AG04449 (cell line): ENCODE measurements at places on chromosomes 16 and 17.

DNA sequence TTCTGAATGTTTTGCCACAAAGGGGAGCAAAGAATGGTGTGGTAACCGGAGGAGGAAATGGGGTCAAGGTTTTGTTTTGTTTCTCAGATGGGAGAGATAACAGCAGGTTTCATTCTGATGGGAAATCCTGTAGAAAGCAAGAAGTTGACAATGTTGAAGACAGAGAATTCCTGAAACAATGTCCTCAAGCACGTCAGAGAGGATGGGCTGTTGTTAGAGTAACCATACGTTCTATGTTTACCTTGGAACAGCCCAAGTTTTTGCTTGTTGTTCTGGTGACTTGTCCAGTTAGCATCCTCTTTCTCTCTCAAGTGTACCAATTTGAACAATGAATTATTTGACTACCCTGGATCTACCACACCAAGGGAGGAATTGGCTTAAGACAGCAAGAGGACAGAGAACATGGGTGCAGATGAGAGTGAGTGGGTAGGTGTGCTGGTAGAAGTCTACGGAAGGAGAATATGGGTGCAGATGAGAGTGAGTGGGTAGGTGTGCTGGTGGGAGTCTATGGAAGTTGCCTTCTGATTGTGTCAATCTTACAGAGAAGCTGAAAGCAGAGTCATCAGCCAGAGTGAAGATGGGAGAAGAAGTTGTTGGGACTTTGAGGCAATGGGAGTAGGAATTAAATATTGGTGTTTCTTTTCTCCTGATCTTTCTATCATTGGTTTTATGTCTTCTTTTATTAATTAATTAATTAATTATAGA lies 14.8 kb upstream of the NSRP1 start:
- no peak for DNase-seq

GRCh38 chr16:85395207-85395912 lies 217.8 kb upstream of the GSE1 start:
- peak; percentile 95 for DNase-seq

DNA sequence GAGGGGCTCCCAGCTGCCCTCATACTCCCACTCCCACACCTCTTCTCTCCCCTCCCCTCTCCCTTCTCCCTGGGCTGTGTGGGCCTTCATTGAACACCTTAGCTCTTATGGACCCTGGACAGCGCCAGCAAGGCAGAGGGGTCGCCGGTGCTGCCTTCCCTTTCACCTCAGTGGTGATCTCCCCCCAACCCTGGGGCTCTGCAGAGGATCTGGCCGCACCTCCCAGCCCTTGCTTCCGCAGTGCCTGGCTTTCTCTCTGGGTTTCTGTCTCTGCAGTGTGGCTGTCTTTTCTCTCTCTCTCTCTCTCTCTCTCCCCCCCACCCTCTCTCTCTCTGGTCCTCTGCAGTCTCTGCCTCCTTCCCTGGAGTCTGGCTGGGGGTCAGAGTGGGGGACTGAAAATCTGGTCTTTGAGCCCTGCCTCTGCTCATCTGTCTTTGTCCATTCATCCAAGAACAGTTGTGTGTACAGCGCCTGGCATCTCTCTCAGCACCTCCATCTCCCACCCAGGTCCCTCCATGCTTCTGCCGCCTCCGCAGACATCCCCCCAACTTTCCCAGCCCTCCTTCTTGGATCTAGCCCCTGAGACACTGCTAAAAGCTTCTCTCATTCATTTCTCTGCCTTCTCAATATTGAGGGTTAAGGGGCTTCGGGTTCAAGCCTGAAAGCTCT lies 1.1 kb downstream of the SEZ6L2 start:
- no peak for DNase-seq

- DNase-seq, result no peak
These were observed 25.6 kb downstream of the SOST start for GRCh38 chr17:43732958-43733357.

DNA sequence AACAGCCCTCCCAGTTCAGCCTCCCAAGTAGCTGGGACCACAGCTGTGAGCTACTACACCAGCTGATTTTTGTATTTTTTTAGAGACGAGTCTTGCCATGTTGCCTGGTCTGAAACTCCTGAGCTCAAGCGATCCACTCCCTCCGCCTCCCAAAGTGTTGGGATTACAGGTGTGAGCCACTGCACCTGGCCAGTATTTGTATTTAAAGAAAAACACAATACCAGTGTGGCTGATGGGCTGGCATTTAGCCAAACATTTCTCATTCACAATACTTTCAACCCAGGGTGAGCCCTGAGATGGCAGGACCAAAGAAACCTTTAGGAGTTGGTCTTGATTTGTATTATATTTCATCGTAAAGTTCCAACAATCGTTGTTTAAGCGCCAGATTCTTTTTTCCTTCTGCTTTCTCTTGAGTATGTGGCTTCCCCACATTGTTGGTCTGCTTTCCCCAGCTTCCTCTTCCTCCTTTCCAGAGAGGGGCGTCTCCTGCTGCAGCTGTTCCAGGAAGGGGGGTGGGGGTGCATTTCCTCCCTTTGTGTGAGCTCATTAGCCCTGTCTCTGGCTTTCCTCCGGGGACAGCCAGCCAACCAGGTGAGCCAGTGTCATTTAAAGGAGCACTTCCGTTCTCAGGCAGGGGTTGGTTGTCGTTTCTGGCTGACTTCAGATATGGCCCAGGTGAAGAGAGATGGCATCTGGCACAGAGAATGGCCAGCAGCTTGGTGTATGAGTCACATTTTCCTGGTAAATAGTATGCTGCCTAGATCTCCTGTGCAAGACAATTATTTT lies 79.9 kb downstream of the GPRC5B start:
- DNase-seq, result no peak

GRCh38 chr16:31224092-31224955 lies 7.4 kb upstream of the PYDC1 start:
- DNase-seq, result no peak

DNA sequence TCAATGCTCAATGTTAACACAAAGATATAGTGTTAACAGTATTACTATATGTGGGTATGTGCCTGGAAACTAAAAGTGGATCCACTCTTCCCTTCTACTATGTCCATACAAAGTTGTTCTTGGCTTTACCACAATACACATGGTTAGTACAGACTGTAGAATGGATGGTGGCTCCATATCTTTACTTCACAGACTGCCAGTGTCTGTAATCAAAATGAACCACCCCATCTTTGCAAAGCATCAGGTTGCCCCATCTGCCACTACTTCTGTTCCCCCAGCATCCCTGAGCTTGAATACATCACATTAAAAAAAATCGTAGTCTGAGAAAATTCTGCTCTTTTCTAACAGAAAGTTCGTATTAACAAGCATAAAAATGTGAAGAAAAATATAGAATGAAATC lies 30.0 kb downstream of the USP32 start:
- DNase-seq, result no peak

DNA sequence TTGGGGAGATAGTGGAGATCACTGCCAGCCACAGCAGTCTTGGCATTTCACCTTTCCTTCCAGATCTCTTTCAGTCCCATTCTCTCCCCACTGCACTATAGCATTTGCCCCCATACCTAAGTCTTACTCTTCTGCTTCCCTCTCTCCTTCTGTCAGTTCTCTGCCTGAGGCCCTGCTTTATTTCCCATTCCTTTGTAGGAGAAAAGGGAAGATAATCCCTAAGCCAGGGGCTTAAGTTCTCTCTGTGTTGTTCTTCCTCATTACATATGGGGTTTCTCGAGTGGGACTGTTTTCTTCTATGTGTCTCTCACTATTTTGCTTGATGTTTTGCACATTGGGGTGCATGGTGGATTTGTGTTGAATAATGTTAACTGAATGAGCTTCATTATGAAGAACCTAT lies 6.4 kb downstream of the KDM6B start:
- DNase-seq, result no peak

GRCh38 chr17:9488556-9488955 lies 87.1 kb downstream of the STX8 start:
- DNase-seq, result no peak

DNA sequence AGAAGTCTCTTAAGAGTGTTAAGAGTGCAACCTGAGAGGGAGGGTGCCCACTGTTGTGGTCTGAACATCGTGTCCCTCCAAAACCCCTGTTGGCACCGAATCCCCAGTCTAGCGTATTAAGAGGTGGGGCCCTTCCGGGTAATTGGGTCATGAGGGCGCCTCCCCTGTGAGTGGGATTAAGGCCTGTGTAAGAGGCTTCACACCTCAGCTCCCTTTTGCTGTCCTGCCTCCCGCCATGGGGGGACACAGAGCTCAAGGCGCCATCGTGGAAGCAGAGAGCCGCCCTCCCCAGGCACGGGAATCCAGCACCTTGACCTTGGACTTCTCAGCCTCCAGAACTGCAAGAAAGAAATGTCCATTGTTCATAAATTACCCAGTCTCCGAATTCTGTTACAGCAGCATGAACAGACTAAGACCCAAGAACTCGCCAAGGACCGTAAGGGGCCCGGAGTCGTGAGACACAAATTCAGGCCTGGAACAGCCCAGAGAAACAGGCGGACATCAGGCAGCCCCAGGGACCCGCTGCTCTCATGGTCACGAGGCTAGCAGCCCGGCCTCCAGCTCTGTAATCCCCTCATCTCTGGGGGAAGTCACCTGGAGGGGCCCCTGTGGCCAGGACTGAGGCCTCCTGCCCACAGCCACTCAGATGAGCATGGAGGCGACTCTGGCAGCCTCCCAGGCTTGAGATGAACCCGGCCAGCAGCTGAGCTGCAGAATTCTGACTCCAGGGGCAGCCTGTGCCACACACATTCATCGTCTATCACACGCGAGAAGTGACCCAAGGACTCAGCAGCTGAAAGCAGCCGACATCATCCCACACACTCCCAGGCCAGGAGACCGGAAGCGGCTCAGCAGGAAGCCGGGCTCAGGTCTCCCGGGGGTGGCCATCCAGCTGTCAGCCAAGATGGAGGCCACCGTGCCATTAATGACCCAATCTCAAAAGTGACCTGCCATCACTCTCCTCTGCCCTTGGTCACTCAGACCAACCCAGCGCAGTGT lies 12.8 kb upstream of the CHMP6 start:
- no peak for DNase-seq

DNA sequence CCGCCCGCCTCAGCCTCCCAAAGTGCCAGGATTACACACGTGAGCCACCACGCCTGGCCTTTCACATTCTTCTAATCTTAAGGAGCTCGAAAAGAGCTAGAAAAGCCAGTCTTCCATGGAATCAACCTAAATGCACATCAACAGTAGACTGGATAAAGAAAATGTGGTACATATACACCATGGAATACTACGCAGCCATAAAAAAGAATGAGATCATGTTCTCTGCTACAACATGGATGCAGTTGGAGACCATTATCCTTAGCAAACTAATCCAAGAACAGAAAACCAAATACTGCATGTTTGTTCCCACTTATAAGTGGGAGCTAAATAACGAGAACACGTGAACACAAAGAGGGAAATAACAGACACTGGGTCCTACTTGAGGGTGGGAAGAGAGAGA lies 3.1 kb downstream of the CTC1 start:
- DNase-seq, result no peak

DNA sequence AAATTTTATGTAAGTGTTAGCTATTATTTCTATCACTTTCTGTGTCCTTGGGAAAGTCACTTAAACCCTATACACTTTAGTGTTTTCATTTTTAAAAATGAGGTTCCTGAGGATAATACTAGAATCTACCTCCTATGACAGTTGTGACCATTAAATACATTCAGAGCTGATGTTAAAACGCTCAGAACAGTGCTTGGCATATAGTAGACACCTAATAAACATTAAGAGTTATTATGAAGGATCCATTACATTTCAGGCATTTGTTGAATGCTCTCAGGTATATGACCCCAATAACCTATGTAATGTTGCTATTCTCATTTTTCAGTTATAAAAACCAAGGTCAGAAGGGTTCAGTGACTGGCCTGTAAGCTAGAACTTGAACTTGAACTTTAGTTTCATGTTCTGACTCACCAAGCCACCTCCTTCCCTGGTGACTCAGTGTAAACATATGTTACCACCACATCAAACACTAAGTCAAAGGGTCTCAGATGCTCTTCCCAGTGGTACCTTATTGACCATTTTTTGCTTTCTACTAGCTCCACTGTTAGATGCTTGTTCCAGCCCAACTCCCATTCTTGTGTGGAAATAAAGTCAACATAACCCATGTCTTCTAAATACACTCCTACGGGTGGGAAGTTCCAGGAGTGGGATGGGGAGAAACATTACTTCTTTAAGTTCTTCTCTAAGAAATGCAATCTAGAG lies 47.6 kb downstream of the HSD17B2 start:
- DNase-seq, result no peak

- no peak for DNase-seq
These were observed 38.5 kb downstream of the ERCC4 start for GRCh38 chr16:13958474-13958873.

DNA sequence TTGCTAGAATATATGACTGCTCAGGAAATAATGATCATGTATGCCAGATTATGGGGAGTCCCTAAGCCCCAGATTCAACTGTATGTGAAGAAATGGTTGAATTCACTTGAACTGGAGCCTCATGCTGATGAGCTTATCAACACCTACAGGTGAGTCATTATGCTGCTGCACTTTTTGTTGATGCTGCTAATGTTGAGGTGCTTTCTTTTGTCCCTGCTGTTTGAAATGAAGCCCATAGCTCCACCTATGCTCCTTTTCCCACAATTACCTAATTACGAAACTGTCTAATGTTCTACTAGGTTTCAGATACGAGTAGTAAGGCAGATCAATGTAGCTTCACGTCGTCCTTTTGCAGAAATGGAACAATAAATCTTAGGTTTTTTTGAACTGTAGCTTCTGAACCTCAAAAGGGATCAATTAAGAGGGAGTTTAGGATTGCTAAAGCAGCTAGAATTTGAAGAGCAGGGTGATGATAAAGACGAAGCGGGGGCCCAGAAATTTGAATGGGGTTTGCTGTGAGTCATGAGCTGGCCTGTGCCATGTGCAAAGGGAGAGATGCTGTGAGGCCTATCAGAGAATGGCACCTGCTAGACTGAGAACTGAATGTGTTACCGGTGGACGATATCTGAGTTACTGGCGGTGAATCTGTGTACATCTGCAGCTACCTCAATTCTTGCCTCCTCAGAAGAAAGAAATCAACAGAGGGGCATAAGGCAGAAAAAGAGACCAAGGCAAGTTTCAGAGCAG lies 6.1 kb upstream of the UQCRC2 start:
- DNase-seq, result no peak

GRCh38 chr16:64417711-64418227 lies 704.1 kb downstream of the CDH11 start:
- peak; percentile 82 for DNase-seq

DNA sequence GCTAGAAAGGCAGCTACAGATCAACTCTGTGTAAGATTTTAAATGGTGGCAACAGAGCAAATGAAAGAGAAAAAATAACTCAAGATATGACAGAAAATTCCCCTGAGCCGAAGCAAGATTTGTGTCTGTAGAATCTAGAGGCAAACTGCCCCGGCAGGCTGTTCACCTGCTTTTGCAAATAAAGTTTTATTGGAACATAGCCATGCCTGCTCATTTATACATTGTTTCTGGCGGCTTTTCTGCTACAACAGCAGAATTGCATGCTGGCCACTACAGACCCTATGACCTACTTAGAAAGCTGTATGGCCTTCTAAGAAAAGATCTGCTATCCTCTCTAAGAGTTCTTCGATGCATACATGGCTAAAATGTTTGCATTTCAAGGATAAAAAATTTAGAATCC lies 119.5 kb downstream of the SALL1 start:
- no peak for DNase-seq

DNA sequence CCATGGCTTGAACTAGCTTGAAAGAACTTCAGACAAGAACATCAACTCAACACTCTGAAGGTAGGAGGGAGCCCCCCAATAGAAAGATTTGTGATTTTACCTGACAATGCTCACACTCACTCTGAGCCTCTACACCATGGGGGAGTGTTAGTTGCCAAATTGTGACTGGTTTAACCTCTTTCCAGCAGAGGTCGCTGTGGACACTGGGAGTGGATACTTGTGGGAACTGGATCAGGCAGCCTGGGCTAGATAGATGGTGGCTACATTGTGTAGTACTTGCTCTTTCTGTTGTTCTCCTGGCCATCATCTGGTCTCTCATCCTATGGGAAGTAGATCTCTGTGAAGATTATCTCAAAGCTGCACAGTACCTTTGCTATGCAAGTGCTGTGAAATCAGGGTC lies 2.9 kb downstream of the SMPD3 start:
- no peak for DNase-seq
